Osteoblast (primary cell): ENCODE measurements at places on chromosomes 5 and 9.

- no peaks in the 10 kb centered on the region for H3K27me3 ChIP-seq
- H3K27ac ChIP-seq, result no peak overlapping the region
- H3K4me3 ChIP-seq, result no peak overlapping the region
- no peak for DNase-seq
Measured at GRCh38 chr5:124951661-124952060, 205.2 kb upstream of the ZNF608 start.

DNA sequence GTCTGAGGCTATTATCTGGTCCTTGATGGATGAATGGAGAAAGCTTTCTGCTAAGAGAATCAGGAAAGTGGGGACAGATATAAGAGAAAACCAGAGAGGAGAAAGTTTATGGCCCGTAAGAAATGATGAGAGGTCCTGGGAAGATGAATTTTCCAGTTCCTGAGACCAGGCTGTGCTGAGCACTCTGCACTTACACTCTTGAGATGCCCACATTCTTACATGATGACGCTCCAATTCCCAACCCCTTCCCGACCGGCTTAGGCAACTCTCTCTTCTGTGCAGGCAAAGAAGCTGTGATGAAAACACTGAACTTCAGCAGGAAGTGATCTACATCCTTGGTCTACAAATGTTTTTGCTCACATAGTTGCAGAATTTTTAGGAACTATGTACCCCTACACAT, 417.0 kb downstream of the ARHGEF28 start:
- no peaks in the 10 kb centered on the region for H3K36me3 ChIP-seq
- no peaks in the 10 kb centered on the region for H3K27me3 ChIP-seq
- DNase-seq, result peak; percentile 36
- H3K4me1 ChIP-seq, result peaks cover 36% of the 10 kb centered on the region
- peak overlapping the region; percentile 50 for H3K27ac ChIP-seq
- no peak overlapping the region for H3K4me3 ChIP-seq

GRCh38 chr5:111744455-111744854, 12.5 kb downstream of the NREP start:
- H3K36me3 ChIP-seq, result peaks cover 13% of the 10 kb centered on the region
- no peaks in the 10 kb centered on the region for H3K27me3 ChIP-seq
- H3K27ac ChIP-seq, result peak overlapping the region; percentile 73
- H3K4me3 ChIP-seq, result no peak overlapping the region
- peaks cover 87% of the 10 kb centered on the region for H3K4me1 ChIP-seq
- DNase-seq, result no peak

- no peak for DNase-seq
- H3K27me3 ChIP-seq, result peaks cover 13% of the 10 kb centered on the region
- peaks cover 7% of the 10 kb centered on the region for H3K4me1 ChIP-seq
- no peak overlapping the region for H3K27ac ChIP-seq
- H3K36me3 ChIP-seq, result no peaks in the 10 kb centered on the region
- H3K4me3 ChIP-seq, result no peak overlapping the region
Measured at GRCh38 chr5:56356121-56356835, 123.1 kb upstream of the ANKRD55 start.

GRCh38 chr9:93975262-93975661, 20.1 kb upstream of the BARX1 start:
- no peaks in the 10 kb centered on the region for H3K36me3 ChIP-seq
- no peak for DNase-seq
- H3K27me3 ChIP-seq, result no peaks in the 10 kb centered on the region
- no peak overlapping the region for H3K27ac ChIP-seq
- no peaks in the 10 kb centered on the region for H3K4me1 ChIP-seq

DNA sequence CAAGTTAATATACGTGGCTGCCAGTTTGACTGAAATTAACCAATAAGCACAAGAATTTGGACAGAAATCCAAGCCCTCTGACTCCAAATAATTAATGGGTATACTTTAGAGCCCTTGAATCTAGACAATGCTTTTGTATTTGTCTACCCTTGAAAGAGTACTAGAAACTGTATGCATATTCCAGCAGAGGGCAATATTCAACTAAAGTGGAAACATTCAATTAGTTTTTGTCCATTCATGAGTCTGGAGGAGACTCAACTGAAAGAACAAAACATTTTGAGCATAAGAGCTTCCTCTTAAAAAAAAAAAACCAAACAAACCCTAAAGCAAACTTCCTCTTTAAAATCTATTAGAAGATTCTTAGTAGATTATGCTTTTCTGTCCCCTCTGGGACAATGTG, 157.8 kb downstream of the ARHGEF28 start:
- H3K4me3 ChIP-seq, result no peak overlapping the region
- H3K27me3 ChIP-seq, result no peaks in the 10 kb centered on the region
- no peak for DNase-seq
- H3K27ac ChIP-seq, result no peak overlapping the region
- peaks cover 4% of the 10 kb centered on the region for H3K36me3 ChIP-seq

- H3K27me3 ChIP-seq, result no peaks in the 10 kb centered on the region
- peaks cover 40% of the 10 kb centered on the region for H3K36me3 ChIP-seq
- no peak for DNase-seq
- H3K27ac ChIP-seq, result no peak overlapping the region
- H3K4me3 ChIP-seq, result no peak overlapping the region
Measured at GRCh38 chr5:81313686-81314085, 12.3 kb downstream of the ZCCHC9 start.

GRCh38 chr5:68227532-68228160, 12.1 kb downstream of the PIK3R1 start:
- H3K36me3 ChIP-seq, result peaks cover 18% of the 10 kb centered on the region
- peaks cover 11% of the 10 kb centered on the region for H3K4me1 ChIP-seq
- H3K4me3 ChIP-seq, result no peak overlapping the region
- no peak for DNase-seq
- H3K27me3 ChIP-seq, result no peaks in the 10 kb centered on the region
- no peak overlapping the region for H3K27ac ChIP-seq

DNA sequence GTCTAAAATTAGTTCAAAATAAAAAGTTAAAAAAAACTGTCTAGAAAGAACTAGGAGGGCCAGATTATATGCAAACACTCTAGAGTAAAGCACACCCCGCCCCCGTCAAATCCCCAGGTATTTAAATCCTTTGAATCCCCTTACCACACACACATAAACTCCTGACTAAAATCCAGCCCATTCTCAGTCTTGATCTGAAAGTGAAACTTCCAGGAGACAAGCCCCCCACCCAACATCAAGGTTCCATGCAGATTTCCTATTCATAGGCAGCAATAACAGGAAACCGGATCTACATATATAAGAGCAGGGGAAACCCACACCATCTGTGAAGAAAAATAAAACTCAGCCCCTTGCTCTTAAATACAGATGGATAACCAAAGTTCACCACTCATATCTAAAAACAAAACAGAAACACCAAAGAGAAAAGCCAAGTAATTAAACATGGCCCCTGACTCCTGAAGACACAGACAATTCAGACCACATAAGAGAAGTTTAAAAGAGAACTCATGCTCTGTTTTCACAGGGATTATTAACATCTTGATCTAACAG, 42.3 kb downstream of the MARCHF3 start:
- DNase-seq, result no peak
- H3K4me3 ChIP-seq, result no peak overlapping the region
- H3K27me3 ChIP-seq, result no peaks in the 10 kb centered on the region
- H3K27ac ChIP-seq, result no peak overlapping the region
- H3K4me1 ChIP-seq, result peaks cover 6% of the 10 kb centered on the region

GRCh38 chr5:124057724-124058231, 545.8 kb downstream of the CSNK1G3 start:
- no peak overlapping the region for H3K4me3 ChIP-seq
- no peaks in the 10 kb centered on the region for H3K36me3 ChIP-seq
- no peaks in the 10 kb centered on the region for H3K27me3 ChIP-seq
- DNase-seq, result no peak
- H3K27ac ChIP-seq, result no peak overlapping the region

DNA sequence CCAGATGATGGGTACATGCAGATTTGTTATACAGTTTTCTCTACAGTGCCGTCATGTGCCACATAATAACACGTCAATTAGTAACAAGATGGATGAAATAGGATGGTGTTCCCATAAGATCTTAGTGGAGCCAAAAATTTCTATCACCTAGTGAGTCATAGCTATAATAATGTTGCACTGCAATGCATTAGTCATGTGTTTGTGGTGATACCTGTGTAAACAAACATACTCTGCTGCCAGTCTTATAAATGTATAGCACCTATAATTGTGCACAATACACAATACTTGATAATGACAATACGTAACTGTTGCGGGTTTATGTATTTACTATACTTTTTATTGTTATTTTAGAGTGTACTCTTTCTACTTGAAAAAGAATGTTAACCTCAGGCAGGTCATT, 865.4 kb downstream of the MAT2B start:
- no peaks in the 10 kb centered on the region for H3K27me3 ChIP-seq
- H3K27ac ChIP-seq, result no peak overlapping the region
- no peaks in the 10 kb centered on the region for H3K36me3 ChIP-seq
- no peak overlapping the region for H3K4me3 ChIP-seq

- no peaks in the 10 kb centered on the region for H3K36me3 ChIP-seq
- H3K27ac ChIP-seq, result no peak overlapping the region
- DNase-seq, result peak; percentile 97
- no peaks in the 10 kb centered on the region for H3K4me1 ChIP-seq
Measured at GRCh38 chr5:180470966-180471582, 23.1 kb upstream of the CNOT6 start.

DNA sequence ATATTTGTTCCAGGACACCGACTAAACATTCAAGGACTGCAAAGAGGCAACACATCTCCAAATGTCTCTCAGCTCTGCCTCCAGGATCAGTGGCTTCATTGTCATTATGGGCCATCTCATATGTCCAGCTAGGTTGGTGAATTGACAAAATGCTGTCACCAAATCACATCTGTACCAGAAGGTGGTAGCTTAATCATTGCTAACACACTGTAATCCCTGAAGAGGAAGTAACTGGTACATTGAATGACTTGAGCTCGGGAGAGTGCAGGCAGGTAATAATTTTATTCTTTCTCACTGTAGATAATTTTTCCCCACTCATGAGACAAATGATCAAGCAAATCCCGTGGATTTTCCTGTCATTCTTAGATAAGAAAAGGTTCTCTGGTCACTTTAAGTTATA, 169.8 kb downstream of the SEMA6A start:
- no peaks in the 10 kb centered on the region for H3K36me3 ChIP-seq
- H3K27ac ChIP-seq, result no peak overlapping the region
- no peaks in the 10 kb centered on the region for H3K27me3 ChIP-seq
- H3K4me3 ChIP-seq, result no peak overlapping the region
- no peaks in the 10 kb centered on the region for H3K4me1 ChIP-seq

GRCh38 chr5:84191281-84191680, 193.4 kb downstream of the EDIL3 start:
- no peak for DNase-seq
- no peaks in the 10 kb centered on the region for H3K4me1 ChIP-seq
- no peak overlapping the region for H3K4me3 ChIP-seq
- no peaks in the 10 kb centered on the region for H3K36me3 ChIP-seq

- peaks cover 18% of the 10 kb centered on the region for H3K4me1 ChIP-seq
- no peak overlapping the region for H3K4me3 ChIP-seq
- no peaks in the 10 kb centered on the region for H3K36me3 ChIP-seq
Measured at GRCh38 chr9:124626276-124626675, 119.1 kb upstream of the NR5A1 start.

- H3K4me3 ChIP-seq, result no peak overlapping the region
- no peaks in the 10 kb centered on the region for H3K27me3 ChIP-seq
- H3K4me1 ChIP-seq, result no peaks in the 10 kb centered on the region
- no peak for DNase-seq
Measured at GRCh38 chr5:146644831-146645230, 128.8 kb upstream of the GPR151 start.

- no peaks in the 10 kb centered on the region for H3K27me3 ChIP-seq
- peaks cover 10% of the 10 kb centered on the region for H3K4me1 ChIP-seq
- H3K4me3 ChIP-seq, result no peak overlapping the region
Measured at GRCh38 chr5:66987949-66988838, 208.4 kb downstream of the CD180 start.

DNA sequence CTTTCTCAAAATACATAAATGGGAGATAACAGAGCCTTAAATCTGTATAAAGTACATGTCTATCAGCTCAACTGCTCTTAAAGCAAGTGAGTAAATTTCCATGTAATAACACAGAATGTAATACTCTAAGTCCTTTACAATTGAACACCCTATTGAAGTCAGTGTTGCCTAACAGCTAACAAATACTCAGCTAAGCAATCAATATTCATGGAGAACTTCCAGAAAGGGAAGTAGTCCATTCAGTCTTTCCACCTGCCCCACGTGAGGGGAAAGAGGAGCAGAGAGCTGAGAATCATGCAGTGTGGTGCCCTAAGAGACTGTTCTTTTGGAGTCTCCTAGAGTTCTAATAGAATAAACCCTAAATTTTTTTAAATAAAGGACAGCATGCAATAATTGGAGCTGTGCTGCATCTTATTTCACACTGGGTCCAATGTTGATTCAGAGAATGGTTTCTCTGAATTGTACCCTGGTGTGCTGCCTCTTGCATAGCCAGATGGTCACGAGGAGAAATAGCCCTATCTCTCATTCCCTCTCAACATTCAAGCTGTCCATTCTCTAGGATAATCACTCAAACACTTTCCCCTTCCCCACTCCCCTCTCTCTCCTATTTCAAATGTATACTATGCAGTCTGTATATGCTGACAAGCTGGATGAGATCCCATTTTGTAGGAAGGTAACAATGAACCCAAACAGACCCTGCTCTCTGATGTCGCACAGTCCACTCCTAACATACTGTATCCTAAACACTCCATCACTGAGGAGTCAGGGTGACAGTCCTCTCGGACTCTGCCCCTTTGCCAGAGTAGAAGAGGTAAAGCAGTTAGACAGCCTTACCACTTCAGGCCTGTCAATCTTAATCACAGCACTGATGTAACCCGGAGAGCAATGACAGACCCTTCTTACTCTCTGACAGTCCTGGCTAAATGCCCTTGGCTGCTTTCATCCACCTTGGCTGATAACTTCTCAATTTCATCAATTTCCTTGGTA, 134.8 kb downstream of the EPB41L4A start:
- no peak overlapping the region for H3K27ac ChIP-seq
- no peaks in the 10 kb centered on the region for H3K27me3 ChIP-seq
- no peak overlapping the region for H3K4me3 ChIP-seq
- H3K4me1 ChIP-seq, result no peaks in the 10 kb centered on the region

DNA sequence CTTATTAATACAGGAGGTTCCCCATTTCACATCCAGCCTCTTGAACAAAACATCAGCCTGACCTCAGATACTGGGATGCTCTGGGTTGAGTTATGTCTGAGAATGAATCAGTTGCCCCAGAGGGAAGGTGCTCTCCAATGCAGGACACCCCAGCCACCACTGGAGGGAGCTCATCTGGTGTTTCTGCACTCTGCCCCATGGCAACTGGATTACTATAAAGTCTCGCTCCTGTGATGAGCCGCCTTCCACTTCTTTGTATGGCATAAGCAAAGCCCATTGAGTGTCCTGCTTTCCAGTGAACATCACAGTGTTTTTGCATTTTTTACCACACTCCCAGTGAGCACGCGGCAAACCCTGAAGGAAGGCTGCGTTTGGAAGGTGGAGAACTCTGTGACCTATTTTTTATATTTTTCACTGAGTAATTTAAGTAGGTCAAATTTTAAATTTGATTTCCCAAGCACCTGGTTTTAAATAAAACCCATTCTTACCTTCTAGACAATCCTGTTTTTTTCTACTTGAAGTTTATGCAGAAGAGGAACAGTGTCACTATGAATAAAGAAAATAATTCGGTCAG, 176.9 kb upstream of the WWC1 start:
- H3K27ac ChIP-seq, result no peak overlapping the region
- no peaks in the 10 kb centered on the region for H3K27me3 ChIP-seq
- DNase-seq, result peak; percentile 91
- no peak overlapping the region for H3K4me3 ChIP-seq
- H3K4me1 ChIP-seq, result no peaks in the 10 kb centered on the region
- H3K36me3 ChIP-seq, result no peaks in the 10 kb centered on the region
